Non-pigmented ciliary epithelial cell (primary cell): ENCODE measurements at places on chromosomes 2 and 18.

DNA sequence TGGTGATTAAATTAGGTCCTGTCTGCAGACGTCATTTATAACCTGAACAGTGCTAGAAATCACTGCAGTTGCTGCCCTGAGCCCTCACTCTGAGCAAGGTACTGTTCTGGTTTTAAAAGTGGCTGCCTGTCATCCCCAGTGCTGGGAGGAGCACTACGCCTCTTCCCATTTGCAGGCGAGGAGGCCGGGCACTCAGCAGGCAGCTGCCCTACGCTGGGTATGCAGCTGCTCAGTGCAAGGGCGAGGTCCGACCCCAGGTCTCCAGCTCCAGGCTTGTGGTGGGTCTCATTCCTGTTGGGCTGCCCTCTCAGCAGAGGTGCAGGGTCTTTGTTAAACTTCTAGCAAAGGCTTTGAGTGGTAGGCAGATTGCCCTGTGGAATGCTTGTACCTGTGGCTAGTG, 15.7 kb downstream of the CNDP2 start:
- no peak for DNase-seq

GRCh38 chr18:9417073-9417851, 58.1 kb upstream of the RALBP1 start:
- DNase-seq: no peak

GRCh38 chr2:66602341-66602740, 167.4 kb downstream of the MEIS1 start:
- no peak for DNase-seq

- no peak for DNase-seq
Measured at GRCh38 chr2:241852116-241852980, 6.3 kb downstream of the PDCD1 start.

- no peak for DNase-seq
Measured at GRCh38 chr18:34928754-34929335, 112.4 kb upstream of the MAPRE2 start.

GRCh38 chr2:111634050-111634794, 249.8 kb downstream of the ANAPC1 start:
- no peak for DNase-seq

GRCh38 chr2:50895041-50895440, 136.9 kb downstream of the NRXN1 start:
- no peak for DNase-seq

DNA sequence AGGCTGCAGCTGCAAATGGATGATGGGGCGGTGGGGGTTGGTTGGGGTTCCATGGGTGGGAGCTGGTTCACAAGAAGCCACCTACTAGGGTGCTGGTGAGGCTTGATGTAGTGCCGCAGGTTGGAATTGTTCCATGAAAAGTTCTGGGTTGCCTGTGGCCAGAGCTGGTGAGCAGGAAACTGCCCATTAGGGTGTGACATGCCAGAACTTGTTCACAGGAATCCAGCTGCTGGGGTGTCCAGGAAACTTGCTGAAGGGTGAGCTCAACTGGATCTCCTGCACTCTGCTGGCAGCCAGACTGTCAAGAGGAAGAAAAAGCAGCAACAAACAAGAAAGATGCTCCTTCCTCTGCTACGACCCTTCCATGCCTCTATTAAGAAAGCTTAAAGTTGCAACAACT, 48.8 kb downstream of the MAP3K20 start:
- no peak for DNase-seq

- DNase-seq: peak; percentile 70
Measured at GRCh38 chr18:58996131-58996641, 131.5 kb downstream of the ZNF532 start.

GRCh38 chr2:48938231-48938630, 182.7 kb upstream of the LHCGR start:
- DNase-seq: no peak

GRCh38 chr2:168632709-168633121, 169.7 kb upstream of the NOSTRIN start:
- no peak for DNase-seq

- no peak for DNase-seq
Measured at GRCh38 chr2:7835693-7836680, 845.9 kb upstream of the ID2 start.

GRCh38 chr2:72789241-72789640, 36.6 kb downstream of the EXOC6B start:
- DNase-seq: no peak

DNA sequence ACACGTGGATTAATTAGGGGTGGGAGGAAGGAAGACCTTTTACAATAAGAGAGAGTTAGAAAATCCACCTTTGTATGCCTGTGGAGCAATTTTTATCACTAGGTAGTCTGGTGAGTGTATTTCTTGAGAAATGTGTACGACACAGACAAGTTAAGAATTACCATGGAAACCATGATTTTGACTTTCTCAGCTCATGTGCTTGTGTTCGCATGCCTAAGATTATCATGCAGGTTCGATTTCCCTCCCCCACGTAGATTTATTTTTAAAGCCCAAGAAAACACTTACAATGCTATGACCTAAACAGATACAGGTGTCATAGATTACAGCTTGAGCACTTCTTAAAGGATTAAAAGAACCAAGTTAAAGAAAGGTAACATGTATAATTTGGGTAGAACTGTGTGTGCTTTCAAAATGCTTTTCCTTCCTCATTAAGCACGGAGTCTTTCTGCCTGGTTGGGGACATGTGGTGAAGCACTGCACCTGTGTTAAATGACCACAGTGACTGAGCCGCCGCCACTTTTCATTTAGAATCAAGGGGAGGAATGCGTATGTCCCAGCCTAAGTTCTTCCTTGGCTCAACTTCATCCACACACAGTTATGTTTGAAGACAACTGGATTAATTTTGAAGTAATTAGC, 16.6 kb downstream of the SERTAD2 start:
- DNase-seq: no peak

DNA sequence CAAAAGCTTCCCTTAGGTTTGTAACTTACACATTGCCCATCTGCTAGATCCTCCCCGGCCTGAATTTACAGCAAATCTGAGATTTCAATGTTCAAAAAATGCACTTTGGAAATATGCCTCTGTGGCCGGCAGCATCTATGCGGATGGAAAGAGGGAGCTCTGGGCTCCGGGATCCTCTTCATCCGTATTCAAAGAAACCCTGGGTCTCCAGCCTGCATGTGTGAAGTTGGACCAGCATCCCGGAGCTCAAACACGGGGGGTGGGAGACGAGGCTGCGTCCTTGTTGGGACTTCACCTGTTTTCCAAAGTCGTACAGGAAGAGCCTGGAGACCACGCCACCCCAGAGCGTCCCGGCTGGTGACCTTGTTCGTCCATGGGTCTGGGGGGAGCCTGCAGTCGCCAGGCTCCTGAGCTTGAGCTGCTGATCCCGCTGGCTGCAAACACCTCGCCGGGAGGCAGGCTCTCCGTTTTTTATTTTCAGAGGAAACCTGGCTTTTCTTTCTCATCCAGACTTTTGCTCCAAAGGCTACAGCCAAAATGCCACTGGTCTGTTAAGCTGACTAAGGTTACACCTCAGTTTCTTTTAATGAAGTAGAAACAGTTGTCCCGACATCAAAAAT, 77.4 kb downstream of the PTGR3 start:
- no peak for DNase-seq

GRCh38 chr2:221518201-221518934, 53.7 kb downstream of the EPHA4 start:
- DNase-seq: peak; percentile 45

GRCh38 chr2:47653902-47654789, 128.8 kb upstream of the MSH6 start:
- DNase-seq: no peak

DNA sequence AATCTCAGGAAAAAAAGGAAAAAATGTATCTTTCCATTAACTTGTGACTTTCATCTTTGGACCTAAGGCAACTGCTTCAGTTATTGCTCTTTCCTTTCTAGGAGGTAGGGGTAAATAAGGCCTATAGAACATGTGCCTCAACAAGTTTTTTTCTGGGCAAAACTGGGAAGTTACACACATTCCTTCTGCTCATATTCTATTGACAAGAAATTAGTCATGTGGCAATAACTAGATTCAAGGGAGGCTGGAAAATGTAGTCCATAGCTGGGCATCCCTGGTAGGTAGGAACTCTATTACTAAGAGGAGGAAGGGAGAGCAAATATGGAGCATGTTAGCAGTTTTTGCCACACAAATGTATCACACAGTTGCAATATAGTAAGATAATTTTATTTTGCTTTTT, 37.7 kb upstream of the NEMP2 start:
- DNase-seq: no peak

GRCh38 chr18:67318651-67319050, 197.9 kb downstream of the DSEL start:
- peak; percentile 37 for DNase-seq

GRCh38 chr2:9307535-9307934, 100.9 kb downstream of the ASAP2 start:
- DNase-seq: no peak

- DNase-seq: no peak
Measured at GRCh38 chr2:59398081-59398480, 1155.4 kb downstream of the BCL11A start.

GRCh38 chr18:66209656-66210055, 394.2 kb downstream of the CDH19 start:
- DNase-seq: no peak

DNA sequence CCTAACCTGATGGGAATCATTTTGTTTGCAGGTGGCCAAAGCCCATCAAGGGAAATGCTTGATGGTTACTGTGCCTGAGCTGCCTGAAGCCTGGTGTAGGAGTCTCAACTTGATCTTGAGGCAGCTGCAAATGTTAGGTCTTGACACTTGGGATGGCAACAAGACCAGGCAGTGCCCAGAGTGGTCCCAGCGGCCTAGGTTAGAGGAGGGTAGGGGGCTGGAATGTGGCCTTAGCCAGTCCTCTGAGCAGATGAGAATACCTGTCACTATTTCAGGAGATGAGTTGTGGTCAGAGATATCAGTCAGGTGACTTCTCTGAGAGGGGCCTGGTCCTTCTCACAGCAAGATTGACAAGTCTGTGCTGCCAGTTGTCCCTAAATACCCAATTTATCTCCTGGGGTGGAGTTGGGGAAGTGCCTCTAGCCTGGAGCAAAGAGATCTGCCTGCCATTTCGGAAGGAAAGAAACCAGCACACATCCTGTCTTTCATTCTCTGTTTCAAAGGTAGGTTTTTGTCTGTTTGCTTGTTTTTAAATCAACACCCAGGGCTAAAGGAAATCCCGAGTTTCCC, 13.4 kb downstream of the SPTBN1 start:
- no peak for DNase-seq

DNA sequence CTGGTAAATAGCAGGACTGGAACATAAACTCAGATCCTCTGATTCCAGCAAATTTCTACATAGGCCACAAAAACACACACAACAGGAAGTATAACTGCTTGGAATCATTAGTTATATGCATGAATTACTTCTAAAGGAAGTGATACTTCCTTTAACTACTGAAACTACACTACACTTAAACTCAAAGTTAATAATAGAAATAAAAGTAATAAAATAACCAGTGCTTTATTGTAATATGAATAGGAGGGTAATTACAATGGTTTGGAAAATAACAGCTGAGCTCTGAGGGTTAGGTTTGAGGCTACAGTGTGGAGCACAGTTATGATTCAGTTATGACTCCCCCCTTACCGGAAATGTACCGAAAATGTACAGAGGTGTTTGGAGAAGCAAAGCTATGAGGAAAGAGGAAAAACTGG, 18.5 kb upstream of the POLI start:
- DNase-seq: no peak

GRCh38 chr2:235215248-235215647, 263.4 kb downstream of the SH3BP4 start:
- no peak for DNase-seq

- DNase-seq: peak; percentile 67
Measured at GRCh38 chr2:54122939-54123338, 7.5 kb downstream of the ACYP2 start.

DNA sequence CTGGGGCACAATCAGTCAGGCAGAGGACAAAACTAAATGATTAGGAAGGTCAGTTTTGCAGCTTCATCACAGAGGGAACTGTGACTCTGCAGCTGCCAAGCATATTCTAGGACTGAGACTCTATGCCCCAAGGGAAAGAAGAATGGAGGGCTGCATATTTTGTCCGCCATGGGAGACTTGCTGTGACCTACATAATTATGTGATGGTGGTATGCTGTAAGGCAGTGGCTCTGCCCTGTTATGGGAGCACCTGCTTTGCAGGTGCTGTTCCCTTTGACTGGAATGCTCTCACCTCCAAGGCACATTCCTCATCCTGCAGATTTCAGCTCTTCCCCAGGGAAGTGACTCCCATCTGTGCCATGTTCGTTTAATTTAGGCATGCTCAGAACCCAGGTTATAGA, 261.9 kb upstream of the EPHA4 start:
- no peak for DNase-seq

DNA sequence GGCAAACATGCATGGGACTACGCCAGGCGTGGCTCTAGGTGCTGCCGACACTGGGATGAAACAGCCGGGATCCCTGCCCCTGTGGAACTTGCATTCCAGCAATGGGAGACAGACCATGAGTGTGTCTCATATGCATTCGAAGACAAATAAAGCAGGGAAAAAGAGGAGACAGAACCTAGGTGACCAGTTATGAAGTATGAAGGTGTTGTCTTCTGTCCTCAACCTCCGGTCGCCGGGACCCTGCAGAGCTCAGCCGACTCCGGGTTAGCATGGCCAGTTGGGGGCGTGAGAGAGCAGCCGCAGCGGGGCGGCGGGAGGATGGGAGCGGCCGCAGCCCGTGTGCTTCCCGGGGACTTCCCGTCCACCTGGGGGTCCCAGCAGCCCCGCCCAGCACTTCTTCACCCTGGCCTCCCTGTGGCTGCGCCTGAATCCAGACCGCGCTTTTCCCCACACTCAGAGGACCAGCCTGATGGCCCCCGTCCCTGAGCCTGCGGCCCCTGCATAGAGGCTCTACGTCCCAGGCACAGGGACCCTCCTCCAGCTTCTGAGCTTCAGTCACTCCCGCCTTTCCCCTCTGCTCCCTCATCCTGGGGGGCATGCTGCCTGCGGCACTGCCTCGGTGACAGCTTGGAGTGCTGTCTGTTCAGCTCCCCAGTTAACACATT, 11.4 kb downstream of the ID2 start:
- no peak for DNase-seq

DNA sequence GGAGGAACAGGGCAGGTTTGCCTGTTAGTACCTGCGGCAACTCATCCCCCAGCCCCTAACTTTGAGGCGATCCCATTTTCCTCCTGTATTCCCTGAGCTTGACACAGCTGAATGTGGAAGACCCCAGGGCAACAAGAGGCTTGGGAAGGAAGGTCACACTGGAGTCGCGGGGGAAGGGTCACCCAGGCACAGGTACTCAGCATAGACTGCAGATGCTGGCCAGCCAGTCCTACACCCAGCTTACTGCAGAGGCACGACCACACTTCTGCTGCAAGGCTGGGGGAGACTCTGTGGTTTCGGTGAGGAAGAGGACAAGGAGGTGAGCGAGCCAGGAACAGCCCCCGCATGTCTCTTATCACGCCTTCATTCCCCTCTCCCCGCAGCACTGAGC, 91.5 kb downstream of the MALT1 start:
- no peak for DNase-seq

- no peak for DNase-seq
Measured at GRCh38 chr2:238128534-238129001, 9.9 kb upstream of the KLHL30 start.
